ENCODE measurements at places on chromosomes 7 and 10.
A peak's percentile ranks its signal among the peaks of the same experiment; 100 is the strongest.

DNA sequence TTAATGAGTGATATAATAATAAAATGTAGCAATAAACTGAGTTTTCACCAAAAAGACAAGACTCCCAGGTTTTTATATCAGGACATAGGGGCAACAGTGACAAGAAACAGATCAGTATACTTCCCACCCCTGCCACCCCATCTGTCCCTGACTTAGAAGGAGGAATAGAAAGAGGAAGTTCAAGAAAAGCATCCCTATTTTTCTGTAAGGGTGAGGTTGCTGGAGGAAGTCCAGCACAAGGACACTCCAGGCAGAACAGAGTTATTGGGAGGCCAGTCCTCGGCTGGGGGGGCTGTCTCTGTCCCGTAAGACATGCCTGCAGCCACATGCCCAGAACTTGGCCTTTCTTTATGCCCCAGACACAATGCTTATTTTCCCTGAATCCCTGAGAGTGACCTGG, 16.5 kb upstream of the TLX1 start:
- no peak for DNase-seq

DNA sequence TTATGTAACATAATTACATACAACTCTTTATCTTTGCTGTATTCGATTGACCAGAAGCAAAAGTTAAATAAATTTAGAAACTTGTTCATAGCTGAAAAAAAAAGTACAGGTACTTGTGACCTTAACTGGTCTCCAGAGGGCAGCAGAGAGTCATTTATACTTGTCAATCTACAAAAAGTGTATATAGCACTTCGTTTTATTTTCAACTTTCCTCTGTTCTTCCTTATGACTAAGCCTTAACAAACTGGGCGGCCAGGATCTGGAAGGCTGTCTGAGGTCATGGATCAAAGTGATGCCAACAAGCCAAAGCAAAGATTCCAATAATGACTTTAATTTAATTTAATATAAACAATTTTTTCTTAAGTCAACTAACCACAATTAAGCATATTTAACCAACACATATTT, 29.8 kb downstream of the C10orf67 start:
- peak; percentile 28 for DNase-seq

- no peak for DNase-seq
These were observed 191.3 kb upstream of the PTPRZ1 start for GRCh38 chr7:121681700-121682099.

GRCh38 chr7:82429408-82429807, 14.2 kb downstream of the CACNA2D1 start:
- no peak for DNase-seq

DNA sequence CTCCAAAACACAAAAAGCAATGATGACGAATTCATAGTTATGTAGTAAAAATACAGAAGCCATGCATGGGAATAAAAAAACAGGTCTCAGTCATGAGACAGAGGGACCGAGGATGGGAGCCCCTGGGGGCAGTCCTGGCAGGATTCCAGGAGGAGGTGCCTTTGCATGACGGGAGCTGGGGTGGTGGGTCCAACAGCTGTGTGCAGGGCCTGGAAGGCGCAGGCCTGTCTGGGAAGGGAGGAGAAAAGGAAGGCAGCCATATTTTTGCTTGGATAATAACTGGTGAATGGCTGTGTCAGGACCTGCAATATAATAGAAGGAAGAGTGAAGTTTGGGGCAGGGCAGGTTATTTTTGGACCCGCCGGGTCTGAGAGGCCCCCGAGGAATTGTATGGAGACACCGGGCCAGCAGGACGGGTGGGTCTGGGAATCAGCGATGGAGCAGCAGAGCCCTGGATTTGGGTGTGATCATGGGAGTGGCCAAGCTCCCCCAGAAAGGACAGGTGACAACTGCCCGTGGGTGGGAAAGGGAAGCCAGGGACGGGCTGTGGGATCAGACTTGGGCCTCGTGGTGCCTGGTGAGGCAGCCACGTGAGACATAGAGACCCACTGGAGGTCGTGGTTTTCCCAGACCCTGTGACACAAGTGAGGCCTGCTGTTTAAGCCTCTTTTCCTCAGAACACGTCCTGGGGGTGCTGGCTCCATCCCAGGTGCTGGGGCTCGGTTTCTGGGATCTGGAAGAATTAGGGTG, 2.9 kb upstream of the JAKMIP3 start:
- DNase-seq, result no peak
